ENCODE measurements at places on chromosomes 2 and 18.

GRCh38 chr2:150271952-150272802, 215.3 kb downstream of the RND3 start:
- no peak for DNase-seq

DNA sequence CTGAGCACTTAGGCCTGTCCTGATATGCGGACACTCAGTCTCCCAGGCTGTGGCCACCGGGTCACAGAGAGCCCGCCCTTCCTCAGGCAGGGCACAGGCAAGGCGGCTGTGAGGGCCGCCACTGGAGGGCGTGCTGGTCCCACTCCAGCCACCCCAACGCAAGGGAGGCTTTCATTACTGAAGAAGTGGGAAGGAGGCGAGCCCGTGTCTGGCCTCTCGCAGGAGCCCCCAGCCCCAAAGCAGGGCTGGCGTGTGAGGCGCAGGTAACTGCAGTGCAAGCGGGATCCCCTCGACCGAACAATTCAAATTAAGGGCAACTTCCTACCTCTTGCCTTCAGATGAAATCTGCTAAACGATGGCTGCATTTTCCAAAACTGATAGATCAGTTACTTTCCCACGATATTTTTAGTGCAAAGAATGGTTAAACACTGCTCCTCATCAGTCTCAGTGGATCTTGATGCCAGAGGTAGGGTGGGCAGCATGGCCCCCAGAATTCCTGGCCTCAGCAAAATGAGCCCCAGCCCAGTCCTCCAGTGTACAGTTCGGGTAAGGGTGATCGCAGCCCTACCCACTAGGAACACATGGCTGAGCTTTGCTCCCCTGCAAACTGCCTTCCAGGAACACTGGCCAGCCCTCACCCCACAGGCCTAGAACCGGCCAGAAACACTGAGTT, 97.2 kb downstream of the SEPTIN10 start:
- no peak for DNase-seq

- no peak for DNase-seq
Observed at GRCh38 chr2:26472821-26473655, 4.9 kb downstream of the OTOF start.

DNA sequence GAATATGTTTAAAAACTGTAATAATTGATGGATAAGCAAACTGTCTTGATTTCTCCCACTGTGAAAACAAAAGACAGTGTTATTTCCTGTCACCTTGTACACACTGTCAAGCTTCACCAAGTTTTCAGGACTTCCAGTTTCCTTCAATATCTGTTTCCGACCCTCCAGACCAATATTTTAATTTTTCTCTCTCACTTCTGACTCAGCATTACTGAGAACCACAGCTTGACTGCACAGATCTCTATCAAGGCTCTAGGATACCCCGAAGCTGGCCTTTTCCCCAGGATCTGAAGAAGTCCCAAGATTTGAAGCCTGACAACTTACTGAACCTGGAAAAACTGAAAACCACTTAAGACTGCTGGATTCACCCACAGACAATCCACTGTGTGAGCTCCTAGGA, 13.2 kb upstream of the SULT1C3 start:
- no peak for DNase-seq

GRCh38 chr2:148917431-148917830, 42.4 kb downstream of the KIF5C start:
- no peak for DNase-seq

- DNase-seq: no peak
Observed at GRCh38 chr2:78065366-78065765, 543.2 kb upstream of the LRRTM4 start.

GRCh38 chr18:56825878-56826277, 174.7 kb downstream of the WDR7 start:
- DNase-seq: no peak

DNA sequence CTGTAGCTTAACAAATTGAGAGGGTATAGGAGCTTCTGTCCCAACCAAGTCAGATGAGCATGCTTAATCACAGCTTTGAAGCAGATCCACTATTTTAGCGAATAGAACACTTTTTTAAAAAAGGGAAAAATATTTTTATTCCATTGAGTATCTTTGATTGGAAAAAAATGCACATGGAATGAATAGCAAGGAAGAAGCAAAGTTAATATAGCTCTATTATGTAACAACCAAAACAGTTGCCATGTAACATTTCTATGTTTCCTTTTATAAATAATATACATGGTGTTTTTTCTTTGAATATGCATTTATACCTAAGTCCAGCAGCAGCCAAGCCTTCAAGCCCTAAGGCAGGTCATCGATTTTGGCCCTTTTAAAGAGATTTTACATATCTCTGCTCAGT, 21.4 kb upstream of the SPTBN1 start:
- no peak for DNase-seq

GRCh38 chr2:213723041-213723560, 438.8 kb downstream of the SPAG16 start:
- no peak for DNase-seq

GRCh38 chr2:98538280-98539041, 69.9 kb downstream of the COA5 start:
- DNase-seq: no peak

DNA sequence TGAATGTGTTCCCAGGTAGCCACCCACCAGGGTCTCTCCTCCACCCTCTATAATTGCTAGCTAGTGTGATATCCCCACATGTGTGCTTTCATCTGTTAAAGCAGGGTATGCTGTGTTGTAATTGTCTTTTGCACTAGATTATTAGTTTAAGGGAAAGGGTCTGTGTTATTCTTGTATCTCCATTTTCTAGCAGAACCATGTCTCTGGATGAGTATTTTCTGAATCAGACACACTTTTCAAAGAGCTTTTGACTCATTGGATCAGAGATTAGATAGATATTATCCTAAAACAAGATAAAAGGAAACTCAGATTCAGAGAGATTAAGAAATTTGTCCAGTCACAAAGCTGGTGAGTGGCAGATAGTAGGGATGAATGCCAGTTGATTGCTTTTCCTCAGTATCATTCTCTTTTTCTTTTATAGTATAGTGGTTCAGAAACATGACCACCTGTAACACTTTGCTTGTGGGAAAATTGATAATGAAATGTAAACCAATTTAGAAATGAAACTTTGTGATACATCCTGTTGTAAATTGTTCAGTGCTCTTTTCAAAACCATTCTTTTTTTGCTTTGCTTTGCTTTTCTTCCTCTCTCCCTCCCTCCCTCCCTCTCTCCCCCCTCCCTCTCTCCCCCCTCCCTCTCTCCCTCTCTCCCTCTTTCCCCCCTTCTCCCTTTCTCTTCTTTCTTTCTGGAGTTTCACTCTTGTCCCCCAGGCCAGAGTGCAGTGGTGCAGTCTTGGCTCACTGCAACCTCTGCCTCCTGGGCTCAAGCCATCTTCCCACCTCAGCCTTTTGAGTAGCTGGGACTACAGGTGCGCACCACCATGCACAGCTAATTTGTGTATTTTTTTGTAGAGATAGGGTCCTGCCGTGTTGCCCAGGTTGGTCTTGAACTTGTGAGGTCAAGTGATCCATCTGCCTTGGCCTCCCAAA, 7.4 kb downstream of the MIB1 start:
- no peak for DNase-seq

- no peak for DNase-seq
Observed at GRCh38 chr2:234459401-234460009, 37.4 kb downstream of the ARL4C start.

DNA sequence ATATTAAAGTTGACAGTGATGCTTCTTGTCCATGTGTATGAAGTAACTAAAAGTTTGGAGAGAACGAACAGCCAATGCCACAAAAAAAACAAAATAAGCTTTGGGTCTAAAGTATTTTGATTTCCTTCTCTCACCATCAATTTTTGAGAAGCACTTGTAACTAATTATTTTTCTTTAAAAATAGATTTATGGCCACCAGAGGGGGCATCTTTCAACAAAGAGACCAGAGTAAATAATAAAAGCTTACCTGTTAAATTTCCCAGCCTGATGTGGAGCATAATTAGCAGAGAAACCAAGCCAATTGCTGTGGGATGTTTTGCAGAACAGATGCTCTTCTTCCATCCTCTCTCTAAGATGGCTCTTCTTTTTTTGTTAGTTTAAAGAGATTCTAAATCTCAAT, 29.0 kb downstream of the LINC00305 start:
- no peak for DNase-seq

- DNase-seq: no peak
Observed at GRCh38 chr2:168935810-168936581, 34.9 kb downstream of the G6PC2 start.

DNA sequence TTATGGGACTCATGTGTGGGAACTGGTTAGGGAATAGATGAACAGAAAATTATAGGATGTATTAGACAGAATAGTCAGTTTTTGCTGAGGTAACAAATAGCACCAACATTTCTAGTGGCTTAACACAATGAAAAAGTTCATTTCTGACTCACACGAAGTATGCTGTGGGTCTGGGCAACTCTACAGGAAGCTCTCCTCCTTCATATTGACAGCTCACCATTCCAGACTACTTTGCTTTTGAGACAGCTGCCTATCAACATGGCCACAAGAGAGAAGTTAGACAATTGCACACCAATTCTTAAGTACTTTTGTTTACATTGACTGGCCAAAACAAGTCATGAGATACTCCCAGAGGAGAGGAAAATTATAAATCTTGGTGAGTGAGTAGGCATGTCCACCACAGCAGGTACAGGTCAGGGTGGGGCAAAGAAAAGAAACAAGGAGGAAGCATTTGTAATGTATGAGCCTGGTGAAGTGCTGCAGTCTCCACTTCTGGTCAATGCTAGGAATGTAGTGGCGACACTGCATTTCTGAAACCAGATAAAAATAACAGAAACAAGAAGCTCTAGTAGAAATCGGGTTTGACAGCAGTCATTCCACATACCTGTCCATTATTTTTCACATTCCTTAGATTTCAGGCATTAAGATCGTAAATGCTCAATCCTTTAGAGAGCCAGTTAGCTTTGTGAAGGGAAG, 141.6 kb downstream of the ICOS start:
- no peak for DNase-seq

DNA sequence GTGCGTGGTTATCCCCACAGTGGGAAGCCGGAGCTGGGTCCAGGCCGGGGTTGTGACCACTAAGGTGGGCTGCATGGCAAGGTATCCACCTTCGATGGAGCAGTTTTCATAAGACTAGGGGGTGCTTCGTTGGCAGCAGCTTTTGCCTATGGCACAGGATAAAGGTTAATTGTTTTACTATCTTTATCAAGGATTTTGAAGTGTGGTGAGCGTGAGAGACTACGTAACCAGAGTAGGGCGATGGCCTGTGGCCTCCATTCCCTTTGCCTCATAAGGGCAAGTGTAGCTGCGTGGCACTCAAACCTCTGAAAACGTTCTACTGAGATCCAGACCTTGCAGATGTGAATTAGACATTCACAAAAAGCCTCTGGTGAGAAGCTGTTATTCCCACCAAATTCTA, 206.6 kb downstream of the ACKR3 start:
- no peak for DNase-seq

DNA sequence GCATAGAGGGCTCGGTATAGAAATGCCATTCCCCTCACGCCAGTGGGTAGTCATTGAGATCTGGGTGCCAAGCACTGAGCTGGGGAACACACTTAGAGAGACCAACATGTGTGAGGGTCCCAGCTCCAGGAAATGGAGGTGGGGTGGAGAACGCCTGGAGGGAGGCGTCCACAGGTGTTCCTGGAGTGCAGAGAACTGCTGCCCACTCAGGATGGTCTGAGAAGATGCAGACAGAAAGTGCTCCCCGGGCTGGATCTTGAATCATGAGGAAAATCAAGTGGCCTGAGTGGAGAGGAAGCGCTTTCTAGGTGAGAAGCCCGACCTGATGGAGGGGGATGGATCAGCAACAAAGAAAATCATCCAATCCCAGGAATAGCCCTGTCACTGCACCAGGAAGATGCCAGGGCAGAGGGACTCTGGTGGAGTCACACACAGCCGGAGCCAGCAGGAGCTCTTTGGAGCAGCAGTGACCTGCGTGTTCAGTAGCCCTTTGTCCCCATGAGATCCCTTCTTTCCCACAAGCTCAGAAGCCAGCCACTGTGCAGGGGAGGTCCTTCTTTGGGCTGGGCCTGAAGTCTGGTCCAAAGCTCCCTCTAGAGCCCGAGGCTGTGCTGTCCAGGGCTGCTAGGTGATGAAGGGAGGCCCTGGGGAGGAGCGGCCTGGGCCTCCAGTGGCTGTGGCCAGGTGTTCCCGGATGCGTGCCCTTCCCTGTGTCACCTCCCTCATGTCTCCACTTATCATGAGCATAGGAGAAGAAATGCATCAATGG, 112.3 kb downstream of the RNF144A start:
- DNase-seq: no peak

- no peak for DNase-seq
Observed at GRCh38 chr2:76268902-76269620, 558.3 kb upstream of the GCFC2 start.

GRCh38 chr2:75710220-75710576, 517 bp downstream of the GCFC2 start:
- no peak for DNase-seq

DNA sequence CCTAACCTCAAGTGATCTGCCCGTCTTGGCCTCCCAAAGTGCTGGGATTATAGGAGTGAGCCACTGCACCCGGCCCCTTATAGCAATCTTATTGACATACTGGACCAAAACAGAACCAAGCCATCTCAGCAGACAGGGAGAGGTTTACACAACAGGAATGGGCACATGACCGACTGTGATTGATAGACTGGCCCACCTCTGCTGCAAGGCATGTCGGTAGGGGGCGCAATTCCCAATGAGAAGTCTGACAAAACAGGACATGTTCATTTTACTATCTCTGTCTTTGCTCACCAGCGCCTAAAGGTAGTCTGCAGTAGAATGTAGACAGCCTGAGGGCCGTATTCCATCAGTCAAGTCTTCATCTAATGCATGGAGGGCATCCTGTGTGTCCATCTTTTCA, 2.0 kb downstream of the LYPD6B start:
- DNase-seq: peak; percentile 21

GRCh38 chr18:56562479-56562878, 75.9 kb downstream of the TXNL1 start:
- DNase-seq: no peak

DNA sequence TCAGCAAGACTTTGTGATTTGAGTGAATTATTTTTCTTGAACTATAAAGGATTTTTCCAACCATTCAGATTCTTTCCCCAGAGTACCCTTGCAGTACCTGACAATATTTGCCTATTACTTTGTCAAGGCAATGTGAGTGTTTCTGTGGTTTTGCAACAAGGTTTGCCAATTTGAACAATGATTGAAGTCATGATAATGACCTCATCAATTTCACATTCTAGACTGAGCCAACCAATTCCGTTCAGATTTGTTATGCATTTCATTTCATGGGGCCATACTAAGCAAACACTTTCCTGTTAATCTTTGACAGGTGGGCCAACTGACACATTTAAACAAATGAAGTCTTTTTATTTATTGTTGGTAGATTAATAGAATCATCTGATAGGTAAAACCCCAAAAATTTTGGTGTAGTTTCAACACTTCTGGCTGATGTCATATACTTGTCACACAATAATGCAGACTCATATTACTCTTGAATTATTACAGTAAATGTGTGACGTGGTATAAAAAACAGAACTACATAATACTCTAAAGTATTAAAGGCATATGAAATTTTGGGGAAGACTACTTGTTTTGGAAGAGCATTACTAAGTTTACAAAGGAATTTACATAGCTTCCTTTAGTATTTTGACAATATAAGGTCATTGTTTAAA, 526.4 kb downstream of the DPP10 start:
- DNase-seq: no peak

GRCh38 chr18:50199921-50200320, 5.0 kb upstream of the MYO5B start:
- no peak for DNase-seq

GRCh38 chr18:79657342-79657996, 22.1 kb upstream of the CTDP1 start:
- no peak for DNase-seq
